ENCODE measurements at places on chromosomes 6 and 20.

GRCh38 chr6:108757357-108757756 lies 90.9 kb upstream of the ARMC2 start:
- no peak for DNase-seq

GRCh38 chr6:6320901-6321300 lies 439 bp upstream of the F13A1 start:
- DNase-seq = peak; percentile 28

DNA sequence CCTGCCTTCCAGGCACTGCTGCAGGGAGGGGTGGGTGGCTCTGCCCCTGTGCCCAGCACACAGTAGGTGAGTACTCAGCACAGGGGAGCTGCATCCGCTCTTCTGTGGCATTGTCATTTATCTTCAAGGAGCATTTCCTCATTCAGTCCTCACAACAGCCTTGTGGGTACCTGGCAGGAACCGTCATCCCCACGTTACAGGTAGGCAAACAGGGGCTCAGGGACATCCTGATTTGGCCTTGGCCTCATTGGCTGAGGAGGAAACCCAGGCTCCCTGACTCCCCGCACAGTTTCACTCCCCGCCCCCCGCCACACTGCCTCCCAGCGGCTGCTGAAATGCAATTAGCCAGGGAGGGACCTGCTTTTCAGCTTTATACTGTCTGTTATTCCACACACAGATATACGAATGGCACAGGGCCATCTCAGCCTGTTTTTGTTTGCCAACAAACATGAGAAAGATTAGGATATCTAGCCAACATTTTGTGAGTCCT lies 24.2 kb upstream of the PNPLA1 start:
- no peak for DNase-seq

- no peak for DNase-seq
These were observed 532 bp upstream of the NPBWR2 start for GRCh38 chr20:64107736-64108457.
